ENCODE measurements at places on chromosomes 3 and 15.

GRCh38 chr15:99999282-100000070, 266.2 kb upstream of the LYSMD4 start:
- DNase-seq: no peak

GRCh38 chr15:63752075-63752684, 81.6 kb downstream of the HERC1 start:
- DNase-seq: peak; percentile 34

DNA sequence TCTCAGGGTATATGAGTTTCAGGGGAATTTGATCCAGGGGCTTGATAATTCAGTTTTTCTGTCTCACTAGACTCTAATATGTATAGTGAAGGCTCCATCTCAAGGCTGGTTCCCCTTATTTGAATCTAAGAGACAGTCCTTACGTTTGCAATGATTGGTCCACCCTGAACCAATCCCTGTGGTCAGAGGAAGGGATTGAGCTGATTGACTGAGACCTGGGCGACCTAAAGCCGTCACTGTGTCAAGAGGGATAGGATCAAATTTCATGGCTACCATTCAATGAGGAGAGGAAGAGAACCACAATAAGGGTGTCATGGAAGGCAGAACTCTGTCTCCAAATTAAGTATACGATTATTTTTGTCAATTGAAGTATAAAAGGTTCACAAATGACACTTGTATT, 16.3 kb downstream of the NUDT16 start:
- DNase-seq: no peak

DNA sequence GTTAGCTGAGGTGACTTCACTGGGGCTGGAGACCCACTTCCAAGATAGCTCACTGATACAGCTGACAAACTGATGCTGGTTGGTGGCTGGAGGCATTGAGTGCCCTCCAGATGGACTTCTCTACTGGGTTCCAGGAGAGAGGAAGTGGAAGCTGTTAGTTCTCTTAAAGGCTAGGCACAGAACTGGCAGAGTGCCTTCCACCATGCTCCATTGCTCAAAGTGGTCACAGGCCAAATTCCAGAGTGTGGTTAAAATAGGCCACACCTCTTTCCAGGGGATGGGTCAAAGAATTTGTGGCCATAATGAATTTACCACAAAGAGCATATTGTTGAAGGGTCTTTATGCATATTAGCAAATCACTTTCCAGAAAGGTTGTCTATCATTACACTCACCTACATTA, 74.2 kb downstream of the NMD3 start:
- DNase-seq: no peak

- no peak for DNase-seq
These were observed 30.0 kb upstream of the PLSCR4 start for GRCh38 chr3:146280864-146281263.

All from CD4-positive, alpha-beta T cell treated with Interleukin-1 beta for 1 hour (primary cell).